SK-N-DZ (cell line): ENCODE measurements at places on chromosomes 2 and 18.

GRCh38 chr18:48813321-48813720 is 137.4 kb downstream of the SMAD7 start:
- DNase-seq = no peak

GRCh38 chr18:688323-688722 is 24.1 kb downstream of the ENOSF1 start:
- no peak for DNase-seq

DNA sequence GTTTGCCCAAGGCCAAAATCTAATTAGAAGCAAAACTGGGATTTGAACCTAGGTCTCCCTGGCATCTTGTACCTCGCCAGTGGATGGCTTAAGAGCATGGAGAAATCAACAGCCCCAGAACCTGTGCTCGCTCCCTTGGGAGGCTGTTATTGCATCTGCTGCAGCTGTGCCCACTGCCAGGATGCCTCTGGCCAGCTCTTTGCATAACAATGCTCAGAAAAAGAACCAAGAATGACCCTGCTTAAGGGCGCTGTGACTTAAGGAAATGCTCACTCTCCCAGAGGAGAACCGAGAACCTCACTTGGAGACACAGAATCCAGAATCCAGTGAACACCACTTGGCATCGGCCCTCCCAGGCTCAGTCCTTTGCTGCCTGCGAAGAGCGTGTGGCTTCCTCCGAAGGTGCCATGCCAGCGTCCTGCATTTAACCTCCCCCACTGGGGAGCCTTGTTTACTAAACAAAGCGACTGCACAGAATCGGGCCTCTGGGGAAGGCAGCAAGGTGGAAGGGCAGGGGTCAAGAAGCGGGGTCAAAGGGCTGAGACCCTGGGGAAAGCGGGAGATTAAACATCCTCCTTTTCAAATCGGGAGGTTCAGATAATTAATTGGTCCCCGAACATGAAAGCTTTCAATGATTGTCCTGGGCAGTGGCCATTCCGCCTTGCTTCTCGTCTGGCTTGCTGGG is 71.0 kb upstream of the BOD1L2 start:
- no peak for DNase-seq

GRCh38 chr2:29871541-29871940 is 49.8 kb downstream of the ALK start:
- DNase-seq = no peak
